ENCODE measurements at places on chromosomes 7 and 10.

- peak; percentile 62 for DNase-seq
Observed at GRCh38 chr7:2670720-2671391, 17.1 kb upstream of the AMZ1 start.

- DNase-seq: no peak
Observed at GRCh38 chr10:67433276-67433675, 262.7 kb downstream of the CTNNA3 start.

DNA sequence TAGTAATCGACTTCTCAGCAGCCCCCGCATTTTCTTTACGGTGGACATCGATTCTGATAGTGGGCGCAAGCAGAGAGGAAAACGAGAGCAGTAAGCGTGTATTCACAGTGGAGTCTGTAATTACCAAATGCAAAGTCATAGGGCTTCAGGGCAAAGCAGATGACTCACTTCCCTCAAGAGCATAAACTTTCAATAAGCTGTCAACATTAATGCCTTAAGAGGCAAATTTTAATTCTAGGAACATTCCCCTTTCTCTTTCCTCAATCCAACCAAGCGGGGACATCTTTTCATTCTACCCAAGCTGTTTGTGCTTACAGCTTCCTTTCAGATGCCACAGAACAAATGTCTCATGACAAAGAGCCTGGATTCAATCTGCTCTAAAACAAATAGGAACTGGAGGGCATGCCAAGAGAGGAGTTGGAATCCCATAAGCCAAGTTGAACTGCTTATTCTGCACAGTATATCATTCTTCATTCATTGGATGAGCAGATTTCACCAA, 48.6 kb downstream of the MALSU1 start:
- no peak for DNase-seq

GRCh38 chr10:22723783-22724182, 9.4 kb upstream of the PIP4K2A start:
- no peak for DNase-seq

- no peak for DNase-seq
Observed at GRCh38 chr10:30737931-30738391, 108.4 kb upstream of the LYZL2 start.

GRCh38 chr10:104098358-104098925, 12.8 kb upstream of the COL17A1 start:
- DNase-seq: no peak

DNA sequence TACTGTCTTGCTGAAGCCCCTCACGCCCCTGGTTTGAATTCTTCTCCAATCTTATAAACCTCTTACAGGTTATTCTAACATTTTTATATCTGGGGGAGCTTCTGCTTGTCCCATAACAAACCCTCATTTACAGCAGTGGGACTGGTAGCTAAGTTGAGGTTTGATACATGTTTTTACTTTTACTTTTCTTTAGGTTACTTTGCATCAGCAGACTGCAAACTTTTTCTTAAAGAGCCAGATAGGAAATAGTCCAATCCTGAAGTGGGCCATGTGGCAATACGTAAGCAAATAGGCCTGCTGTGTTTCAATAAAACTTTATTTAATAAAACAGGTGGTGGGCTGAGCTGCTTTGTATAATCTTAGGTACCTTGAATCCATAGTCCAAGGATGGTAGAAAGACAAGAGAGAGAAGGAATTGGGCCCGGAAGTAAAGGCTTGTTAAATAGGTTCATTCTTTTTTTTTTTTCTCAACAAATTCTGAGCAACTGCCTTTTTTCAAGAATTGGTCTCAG, 27.3 kb downstream of the RAB18 start:
- DNase-seq: no peak

GRCh38 chr7:106566196-106566595, 94.8 kb downstream of the CCDC71L start:
- no peak for DNase-seq

GRCh38 chr7:132557489-132558044, 18.7 kb downstream of the PLXNA4 start:
- DNase-seq: no peak

- DNase-seq: no peak
Observed at GRCh38 chr10:3987143-3987974, 202.3 kb upstream of the KLF6 start.

GRCh38 chr7:88457320-88457719, 150.6 kb upstream of the STEAP4 start:
- no peak for DNase-seq

DNA sequence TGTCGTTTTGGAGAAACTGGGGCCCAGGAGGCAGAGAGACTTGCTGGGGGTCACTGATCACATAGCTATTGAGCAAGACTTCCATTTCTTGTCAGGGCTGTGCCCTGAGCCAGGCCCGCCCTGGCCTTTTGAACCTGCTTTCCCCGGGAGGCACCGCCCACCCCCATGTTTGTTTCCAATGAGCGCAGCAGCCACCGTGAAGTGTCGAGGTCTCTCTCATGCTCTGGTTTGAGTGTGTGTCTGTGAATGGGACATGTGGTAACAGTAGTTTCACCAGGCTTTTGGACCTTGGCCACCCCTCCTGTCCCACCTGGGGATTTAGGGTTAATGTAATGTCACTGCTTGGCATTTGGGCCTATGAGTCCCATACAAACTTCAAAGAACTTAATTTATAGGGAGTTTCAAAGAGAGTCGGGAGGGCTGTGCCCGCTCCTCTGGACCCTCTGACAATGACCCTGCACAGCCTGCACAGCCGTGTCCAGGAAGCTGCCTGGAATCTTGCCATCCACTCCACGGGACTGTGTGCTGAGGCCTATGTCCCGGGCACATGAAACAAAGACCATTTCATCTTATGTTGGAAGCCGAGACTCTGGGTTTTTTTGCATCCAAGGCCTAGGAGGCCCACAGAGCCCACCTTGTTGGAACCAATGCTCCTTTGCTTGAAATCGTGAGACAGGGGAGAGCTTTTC, 6.3 kb downstream of the PRF1 start:
- DNase-seq: no peak

DNA sequence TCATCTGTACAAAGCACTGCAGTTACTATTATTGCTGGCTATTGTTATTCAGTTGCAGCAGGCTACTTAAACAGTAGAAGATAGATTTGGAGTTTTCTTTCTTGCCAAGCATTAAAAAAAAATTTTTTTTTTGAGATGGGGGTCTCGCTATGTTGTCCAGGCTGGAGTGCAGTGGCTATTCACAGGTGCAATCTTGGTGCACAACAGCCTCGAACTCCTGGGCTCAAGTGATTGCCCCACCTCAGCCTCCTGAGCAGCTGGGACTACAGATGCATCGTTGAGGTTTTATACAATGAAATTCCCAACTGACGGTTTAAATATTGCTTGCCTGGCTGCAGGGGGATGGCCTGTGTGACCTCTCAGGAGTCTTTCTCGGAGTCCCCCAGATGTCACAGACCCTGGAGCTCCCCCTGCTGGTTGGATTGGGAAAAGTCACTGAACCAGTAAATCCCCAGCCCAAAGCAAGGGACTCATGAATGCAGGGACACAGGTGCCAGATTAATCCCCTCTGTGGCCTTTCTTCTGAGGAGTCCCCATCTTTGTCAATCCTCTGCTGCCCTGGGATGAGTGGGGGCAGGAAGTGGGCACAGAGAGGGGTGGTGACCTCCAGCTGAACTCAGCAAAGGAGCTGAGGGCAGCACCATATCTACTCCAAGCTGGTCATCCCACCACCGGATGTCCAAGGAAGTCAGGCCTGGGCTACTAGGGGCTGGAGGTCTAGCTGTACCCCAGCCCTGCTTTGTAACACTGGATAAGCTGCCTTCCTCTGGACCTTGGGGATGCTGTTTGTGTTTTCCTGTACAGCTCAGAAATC, 149.6 kb downstream of the C10orf105 start:
- DNase-seq: peak; percentile 71
